ENCODE measurements at places on chromosomes 2 and 18.
A peak's percentile ranks its signal among the peaks of the same experiment; 100 is the strongest.

DNA sequence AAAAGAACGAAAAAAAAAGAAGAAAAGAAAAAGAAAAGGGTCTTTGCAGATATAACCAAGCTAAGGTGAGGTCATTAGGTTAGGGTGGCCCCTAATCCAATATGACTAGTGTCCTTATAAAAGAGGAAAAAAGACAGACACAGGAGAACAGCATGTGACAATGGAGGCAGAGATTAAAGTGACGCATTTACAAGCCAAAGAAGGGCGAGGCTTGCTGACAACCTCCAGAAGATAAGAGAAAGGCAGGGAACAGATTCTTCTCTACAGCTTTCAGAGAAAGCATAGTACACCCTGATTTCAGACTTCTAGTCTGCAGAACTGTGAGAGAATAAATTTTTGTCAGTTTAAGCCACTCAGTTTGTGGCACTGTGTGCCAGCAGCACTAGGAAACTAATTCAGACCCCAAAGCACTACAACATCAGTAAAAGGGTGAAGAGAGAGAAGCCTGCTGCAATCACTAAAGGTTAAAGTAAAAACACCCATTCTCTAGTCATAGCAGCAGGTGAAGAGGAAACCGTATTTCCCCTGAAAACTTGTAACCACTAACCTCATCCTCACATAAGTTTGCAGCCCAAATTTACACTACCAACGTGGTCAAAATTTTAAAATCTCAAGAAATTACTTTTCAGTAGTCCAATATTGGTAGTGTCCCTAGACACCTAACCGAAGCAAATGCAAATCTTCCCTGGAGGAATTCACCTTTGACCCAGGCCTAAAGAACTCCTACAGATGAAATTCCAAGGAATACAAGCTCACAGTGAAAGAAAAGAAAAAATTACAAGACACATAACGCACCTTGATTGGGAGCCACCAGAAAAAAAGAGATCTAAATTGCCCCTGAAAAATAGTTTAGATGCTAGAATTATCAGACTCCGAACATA lies 17.5 kb downstream of the REEP1 start:
- DNase-seq, result no peak

- no peak for DNase-seq
These were observed 21.7 kb downstream of the C2orf92 start for GRCh38 chr2:97691166-97691565.

DNA sequence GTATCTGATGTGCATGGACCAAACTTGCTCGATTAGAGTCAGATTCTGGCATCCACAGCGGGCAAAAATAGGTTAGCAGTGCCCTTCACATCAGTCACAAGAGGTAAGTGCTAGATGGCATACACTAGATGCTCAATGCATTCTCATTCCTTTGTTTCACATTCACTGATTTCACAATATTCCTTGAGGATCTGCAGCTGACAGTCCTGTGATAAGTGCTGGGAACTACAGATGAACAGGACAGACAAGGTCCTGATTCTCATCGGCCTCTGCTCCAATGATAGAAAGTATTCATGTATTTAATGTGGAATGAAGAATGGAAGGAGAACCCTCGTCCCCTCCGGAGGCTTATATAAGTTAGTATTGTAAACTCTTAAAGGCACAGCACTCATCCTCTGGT lies 96.8 kb upstream of the SERPINE2 start:
- DNase-seq, result no peak

DNA sequence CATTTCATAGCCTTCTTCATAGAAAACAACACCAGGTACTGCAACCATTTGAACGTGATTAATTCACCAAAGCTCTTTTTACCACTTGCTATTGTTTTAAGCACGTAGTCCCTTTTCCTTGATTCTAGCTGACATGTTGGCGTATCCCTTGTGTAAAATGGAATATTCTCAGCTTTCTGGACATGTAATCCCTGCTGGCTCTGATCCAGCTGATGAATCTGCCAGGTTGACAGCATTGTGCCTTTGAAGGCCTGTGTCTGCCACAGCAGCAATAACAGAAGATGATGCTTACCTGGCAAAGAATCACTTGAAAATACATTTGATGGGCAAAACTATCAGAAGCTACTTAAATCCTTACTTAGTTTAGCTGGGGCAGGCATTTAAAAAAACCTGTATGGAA lies 81.0 kb upstream of the CCDC150 start:
- DNase-seq, result no peak

DNA sequence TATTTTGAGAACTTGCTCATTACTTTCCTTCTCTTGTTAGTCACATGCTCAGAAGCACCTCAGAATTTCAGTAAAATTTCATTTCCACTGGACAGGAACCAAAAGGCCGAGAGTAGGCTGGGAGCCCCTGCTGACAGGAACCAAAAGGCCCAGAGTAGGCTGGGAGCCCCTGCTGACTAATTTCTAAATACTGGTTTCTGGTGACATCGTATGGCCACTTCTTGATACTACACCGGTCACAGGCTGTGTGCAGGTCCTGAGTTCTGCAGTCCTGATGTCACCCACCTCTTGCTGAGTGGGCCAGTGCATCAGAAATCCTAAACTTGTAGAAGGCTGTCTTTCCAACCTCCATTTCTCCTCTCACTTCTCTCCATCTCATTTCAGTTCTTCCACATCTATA lies 17.7 kb upstream of the EN1 start:
- DNase-seq, result peak; percentile 69

DNA sequence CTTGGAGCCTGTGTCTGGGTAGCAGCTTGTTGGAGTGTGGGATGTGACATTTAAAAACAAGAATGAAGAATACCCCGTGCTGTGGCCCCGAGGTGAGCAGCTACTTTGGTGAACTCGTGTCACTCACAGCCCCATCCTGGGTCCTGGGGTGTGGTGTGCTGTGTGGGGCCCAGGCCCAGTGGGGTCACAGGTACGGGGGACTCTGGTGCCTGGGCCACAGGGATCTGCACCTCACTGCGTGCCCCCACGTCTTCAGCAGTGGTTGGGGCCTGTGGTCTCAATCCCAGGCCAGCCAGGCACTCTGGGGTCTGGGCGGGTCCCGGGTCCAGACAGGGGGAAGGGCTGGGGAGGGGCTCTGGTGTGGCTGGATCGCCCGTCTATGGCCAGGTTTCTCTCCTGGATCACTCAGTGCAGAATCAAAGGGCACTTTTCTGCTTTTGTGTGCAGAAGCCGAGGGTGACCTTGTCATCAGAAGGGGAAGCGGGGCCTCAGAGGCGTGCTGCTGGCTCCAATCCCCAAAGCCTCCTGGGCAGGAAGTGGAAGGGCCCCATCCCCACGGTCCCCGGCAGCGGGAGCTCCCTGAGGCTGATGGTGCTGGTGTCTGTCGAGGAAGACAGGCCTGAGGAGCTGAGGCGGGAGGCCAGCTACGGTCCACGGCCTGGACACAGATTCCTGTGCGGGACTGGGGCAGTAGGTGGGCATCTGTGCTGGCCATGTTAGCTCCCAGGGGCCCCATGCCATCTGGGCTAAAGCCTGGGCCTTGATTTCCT lies 1.4 kb downstream of the GPR35 start:
- no peak for DNase-seq
